ENCODE measurements at places on chromosomes 6 and 20.

GRCh38 chr6:26193467-26194328, 106.5 kb downstream of the HFE start:
- DNase-seq, result no peak

DNA sequence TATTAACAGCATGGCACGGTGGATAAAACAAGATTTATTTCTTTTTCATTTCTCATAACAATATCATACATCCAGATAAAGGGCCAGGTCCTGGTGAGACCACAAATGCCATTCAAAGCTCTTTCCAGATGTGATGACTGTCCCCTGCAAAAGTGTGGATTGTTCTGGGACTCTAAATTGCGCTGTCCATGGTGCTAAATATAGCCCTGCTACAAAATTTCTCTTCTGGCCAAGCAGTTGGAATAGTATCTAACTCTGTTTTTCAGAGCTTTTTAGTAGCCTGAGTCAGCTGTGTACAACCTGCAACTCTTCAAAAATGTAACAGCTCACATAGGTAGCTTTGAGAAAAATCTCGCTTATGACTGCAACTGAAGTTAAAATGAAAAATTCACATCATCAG, 115.8 kb downstream of the MANEA start:
- no peak for DNase-seq

- no peak for DNase-seq
These were observed 28.3 kb downstream of the STX7 start for GRCh38 chr6:132484680-132485018.

DNA sequence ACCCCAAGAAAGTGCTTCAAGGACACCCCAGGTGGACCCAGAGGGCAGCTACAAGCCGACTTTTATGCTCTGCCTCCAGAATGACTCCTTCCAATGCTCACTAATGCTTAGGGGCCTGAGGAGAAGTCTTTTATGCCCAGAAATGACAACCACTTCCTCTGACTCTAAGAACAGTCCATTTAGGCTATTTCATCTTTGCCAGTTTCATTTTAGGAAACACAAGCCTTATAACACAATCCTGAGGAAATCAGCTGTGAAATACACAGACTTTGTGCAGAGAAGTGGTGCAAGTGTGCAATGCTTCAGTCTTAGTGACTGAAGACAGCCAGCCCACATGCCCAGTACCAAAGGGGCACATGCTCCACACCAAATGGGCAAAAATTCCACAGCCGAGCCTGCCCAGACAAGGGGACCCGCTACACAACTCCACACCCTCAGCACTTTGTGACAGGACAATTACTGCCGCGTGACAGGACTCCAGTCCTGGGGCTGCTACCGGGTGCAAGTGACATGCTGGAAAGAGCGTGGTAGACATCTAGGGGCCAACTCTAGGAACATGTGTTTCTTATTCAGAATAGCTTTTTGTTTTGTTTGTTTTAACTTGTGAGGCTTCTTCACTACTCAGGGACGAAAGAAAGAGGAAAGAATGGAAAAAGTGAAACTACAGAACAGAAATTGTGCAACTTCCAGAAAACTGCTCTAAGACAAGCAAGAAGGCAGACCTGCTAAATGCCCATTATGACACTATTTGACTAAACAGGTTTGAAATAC, 28.2 kb upstream of the PLAGL1 start:
- DNase-seq, result no peak

DNA sequence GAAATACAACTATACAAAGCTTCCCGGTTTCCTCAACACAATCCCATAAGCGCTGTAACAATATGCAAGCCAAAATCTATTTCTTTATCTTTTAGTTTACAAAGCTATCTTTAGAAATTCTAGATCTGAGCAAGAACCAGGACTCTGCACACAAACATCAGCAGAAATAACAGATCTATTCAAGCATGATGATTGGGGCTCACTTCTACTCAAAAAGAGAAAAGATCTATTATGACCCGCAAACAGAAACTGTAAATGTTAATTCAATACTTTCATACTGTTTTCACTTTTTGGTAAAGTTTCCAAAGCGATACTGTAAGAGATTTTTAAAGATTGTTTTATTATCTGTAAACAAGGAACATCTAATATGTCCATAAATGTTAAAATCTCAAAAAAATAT, 86.6 kb downstream of the SESN1 start:
- no peak for DNase-seq

GRCh38 chr20:48283470-48284110, 498.3 kb upstream of the SULF2 start:
- no peak for DNase-seq

DNA sequence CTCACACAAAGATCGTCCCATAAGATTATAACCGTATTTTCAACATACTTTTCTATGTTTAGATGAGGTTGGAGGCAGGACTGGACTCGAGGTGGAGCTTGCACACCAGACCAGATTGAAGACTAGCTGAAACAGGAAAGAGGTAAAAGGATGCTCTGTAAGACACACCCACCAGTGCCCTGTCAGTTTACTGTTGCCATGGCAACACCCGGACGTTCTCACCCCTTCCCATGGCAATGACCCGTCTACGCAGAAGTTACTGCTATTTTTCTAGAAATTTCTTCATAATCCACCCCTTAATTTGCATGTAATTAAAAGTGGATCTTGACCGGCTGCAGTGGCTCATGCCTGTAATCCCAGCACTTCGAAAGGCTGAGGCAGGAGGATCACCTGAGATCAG, 13.6 kb upstream of the SRSF6 start:
- no peak for DNase-seq

GRCh38 chr6:170231293-170232185, 59.3 kb downstream of the DLL1 start:
- DNase-seq, result no peak

GRCh38 chr6:47512872-47513271, 35.3 kb downstream of the CD2AP start:
- DNase-seq, result no peak

DNA sequence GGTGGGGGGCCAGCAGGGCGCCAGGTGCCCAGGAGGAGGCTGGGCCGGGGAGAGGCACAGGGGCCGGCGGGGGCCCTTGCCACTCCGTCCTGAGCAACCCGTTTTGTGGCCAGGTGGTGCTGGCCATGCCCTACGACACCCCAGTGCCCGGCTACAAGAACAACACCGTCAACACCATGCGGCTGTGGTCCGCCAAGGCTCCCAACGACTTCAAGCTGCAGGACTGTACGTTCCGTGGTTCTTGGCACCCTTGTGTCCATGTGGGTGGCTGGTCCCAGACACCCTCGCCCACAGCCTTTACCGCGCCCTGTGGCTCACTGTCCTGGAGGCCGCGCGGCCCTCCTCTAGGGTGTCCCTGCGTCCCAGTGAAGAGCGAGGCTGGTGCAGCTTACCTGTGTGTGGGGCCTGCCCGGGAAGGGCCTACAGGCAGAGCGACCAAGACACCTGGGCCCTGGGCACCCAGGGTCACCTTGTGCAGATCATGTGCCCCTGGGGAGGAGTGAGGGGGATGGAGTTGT, 28.7 kb downstream of the PYGB start:
- DNase-seq, result no peak

DNA sequence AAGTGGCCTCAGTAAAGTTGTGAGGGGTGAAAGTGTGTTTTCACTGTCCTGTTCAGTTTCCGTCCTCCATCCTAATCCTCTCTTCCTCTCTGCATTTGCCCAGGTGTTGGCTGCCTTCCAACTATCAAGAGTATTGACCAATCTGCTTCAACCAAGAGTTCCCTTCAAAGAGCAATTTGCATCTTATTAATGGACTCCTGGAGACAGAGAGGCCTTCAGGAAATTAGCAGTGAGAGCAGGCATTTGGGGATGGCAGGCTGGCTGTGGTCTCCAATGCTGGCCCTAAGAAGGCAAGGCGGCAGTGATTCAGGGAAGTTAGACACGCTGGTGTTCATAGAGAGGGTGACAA, 77.2 kb downstream of the GPR6 start:
- no peak for DNase-seq

DNA sequence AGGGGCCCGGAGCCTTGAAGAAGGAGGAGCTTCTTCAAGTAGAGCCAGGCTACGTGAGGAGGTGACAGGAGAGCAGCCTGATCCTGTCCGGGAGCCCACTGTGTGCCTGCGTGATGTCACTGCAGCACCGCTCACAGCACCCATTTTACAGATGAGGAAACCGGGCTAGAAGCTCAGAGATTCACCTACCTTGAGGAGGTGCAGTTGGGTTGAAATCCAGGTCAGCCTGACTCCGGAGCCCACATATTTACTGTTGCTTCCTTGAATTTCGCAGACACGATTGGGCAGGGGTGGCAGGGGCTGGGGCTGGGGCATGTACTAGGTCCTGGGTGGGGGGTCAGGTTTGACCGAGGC, 12.5 kb downstream of the VSTM2L start:
- no peak for DNase-seq

DNA sequence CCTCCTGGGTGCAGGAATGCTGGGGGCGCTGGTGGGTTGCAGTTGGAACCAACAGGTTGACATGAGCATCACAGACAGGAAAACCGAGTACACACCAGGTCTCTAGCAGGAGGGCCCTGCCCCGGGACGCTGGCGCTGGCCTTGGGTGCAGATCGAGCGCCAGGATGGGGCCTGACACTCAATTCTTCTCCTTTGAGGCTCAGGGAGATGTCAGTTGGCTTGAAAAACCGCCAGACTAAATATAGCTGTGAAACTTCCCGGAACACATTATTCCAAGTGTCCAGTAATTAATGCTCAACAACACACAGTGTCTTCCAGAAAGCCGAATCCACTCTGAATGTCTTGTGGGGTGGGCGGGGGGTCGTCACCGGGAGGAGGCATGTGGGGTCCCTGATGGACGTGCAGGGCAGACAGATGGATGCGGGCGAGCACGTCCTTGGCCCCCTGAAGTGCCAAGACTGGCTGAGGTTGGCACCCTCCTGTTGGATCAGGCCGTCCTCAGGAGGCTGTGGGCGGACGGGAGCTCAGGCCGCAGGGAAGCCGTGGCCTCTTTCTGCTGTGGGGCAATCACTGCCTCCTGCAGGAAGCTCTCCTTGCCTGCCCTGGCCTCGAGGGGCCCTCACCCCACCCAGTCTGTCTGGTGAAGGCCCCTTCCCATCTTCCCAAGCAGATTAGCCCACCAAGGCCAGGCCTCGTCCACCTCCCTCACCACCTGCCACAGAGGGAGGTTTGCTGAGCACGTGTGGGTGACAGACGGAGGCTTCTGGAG, 19.4 kb upstream of the GATA5 start:
- DNase-seq, result no peak

GRCh38 chr6:112434896-112435435, 87.8 kb downstream of the RFPL4B start:
- DNase-seq, result no peak

- no peak for DNase-seq
These were observed 79.1 kb downstream of the RPP40 start for GRCh38 chr6:4924661-4925271.

- no peak for DNase-seq
These were observed 244.9 kb upstream of the SOX4 start for GRCh38 chr6:21348504-21349195.

DNA sequence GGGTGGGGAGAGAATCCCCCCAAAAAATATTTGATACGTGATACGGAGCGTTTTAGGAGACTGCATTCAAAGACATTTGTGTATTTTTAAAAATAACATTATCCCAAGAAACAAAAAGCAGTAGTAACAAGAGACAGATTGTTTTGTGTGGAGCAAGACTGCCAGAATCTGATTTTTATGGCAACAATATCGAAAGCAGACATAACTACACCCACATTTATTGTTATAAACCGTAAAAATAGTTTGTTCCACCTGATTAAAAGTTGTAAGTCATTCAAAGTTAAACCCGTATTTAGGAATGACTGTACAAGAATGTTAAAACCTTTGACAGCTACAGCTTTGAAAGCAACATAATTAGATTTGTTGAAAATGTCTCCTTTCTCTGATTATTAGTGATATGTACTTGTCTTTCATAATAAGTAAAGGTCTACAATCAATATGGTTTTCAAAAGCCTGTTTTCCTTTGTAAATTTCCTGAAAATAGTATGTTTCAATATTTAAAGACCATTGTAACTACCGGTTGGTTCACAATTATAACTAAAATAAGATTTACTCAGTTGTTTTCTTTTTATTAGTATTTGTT, 2.7 kb downstream of the EYA4 start:
- DNase-seq, result no peak

GRCh38 chr20:24777746-24778145, 171.3 kb upstream of the CST7 start:
- DNase-seq, result no peak

DNA sequence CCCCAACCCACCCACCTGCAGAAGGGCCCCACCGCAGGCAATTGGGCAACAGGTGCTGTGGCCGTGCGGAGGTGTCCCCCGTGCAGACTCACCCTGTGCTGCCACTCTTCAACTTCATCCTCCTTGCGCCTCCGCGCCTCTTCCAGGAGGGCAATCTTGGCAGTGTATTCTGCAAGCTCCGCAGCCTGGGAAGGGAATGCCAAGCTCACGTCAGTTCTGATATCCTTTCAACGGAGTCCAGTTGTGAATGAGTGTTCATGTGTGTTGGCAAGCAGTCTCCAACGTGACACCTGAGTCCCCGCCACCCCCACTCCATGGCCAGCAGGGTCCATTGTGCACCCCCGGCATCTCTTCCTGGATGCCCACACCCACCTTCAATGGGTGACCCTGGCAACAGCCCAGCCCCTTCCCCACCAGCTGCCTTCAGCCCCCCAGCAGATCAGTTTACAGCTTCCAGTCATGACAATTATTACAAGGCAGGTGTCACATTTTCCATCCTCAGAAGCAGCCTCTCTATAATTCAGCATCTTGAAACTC, 49.9 kb downstream of the EZR start:
- DNase-seq, result no peak

- DNase-seq, result no peak
These were observed 388.7 kb downstream of the UTRN start for GRCh38 chr6:144673807-144674206.

GRCh38 chr6:1554141-1554475, 55.6 kb upstream of the FOXC1 start:
- DNase-seq, result no peak

- DNase-seq, result no peak
These were observed 78.7 kb upstream of the PRSS16 start for GRCh38 chr6:27168586-27169443.

- no peak for DNase-seq
These were observed 171.4 kb upstream of the ZNF337 start for GRCh38 chr20:25867776-25868649.

DNA sequence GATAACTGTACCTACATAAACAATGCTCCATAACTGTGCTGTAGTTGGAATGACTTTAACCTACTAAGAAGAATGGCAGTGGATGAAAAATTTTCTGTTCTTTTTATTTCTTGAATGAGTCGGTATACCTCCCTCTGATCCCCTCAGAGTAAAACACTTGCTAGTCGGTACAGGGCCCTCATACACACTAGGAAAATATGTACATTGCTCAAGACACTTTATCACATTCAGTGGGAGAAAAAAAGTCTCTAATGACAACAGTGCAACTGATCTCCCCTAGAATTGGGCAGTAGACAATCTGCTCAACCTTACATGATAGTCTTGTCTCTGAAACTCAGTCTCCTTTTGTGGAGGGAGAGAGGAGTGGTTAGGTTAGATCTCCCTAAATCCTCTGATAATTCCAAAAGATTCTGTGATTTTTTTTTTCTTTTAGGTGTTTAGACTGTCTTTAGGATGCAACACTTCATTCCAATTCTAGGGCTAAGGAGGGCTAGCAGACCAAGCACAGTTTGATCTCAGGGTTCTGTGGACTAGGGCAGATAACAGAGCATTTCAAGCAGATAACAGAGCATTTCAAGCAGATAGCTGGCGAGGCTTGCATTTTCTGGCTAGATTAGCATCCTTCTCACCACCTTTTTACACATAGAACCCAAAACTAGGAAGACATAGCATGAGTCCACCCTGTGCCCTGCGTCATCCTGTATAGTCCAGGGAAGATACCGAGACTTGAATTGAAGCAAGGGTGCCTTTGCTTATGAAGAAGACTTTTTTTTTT, 100.3 kb upstream of the TNFAIP3 start:
- no peak for DNase-seq

Measured in CMK (cell line).